ENCODE measurements at places on chromosomes 6 and 20.
A peak's percentile ranks its signal among the peaks of the same experiment; 100 is the strongest.

DNA sequence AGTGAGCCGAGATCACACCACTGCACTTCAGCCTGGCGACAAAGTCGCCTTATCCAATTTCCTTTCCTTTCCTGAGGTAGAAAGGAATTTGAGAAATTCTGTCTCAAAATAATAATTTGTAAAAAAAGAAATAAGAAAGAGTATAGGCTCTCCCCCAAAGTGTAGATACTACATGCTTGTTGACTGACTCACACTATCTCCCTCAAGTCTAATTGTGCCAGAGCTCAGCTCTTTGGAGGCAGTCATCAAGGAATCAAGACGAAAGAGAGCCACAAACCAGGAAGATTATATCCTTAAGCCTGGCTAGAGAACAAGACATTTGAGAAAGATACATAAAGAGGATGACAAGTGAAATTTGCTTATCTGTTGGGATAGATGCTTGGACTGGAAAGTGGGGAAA, 3.7 kb upstream of the FKBPL start:
- no peak for DNase-seq

DNA sequence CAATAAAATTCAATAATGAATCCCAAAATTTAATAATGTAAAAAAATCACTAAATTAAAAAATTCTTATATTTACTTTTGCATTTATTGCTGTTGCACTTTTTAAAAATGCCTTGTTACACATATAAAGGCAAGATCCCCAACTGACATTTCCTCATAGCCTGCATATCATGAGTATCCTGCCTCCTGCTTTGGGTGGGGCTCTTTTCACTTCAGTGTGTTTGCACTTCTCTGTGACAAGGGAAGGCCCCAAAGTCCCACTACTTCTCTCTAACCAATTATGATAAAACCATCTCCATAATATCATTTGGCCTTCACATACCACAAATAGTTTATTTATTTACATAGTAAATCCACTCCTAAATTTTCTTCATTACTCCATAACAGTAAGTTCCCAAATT, 446.1 kb upstream of the MARCKS start:
- DNase-seq: no peak

DNA sequence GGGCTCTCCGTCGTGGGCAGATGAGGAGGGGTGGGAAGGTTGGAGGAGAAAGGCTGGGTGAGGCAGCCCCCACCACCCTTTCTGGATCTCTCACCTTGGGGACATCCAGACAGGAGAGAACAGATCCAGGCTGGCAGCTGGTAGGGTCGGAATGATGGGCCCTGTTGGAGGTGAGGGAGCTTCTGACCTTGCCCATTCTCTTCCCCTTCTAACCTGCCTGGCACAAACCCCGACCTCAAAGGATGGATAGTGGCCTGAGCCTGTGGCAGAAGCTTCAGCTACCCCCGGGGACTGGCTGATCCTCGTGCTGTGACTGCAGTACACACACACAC, 6.0 kb upstream of the NPBWR2 start:
- DNase-seq: no peak

DNA sequence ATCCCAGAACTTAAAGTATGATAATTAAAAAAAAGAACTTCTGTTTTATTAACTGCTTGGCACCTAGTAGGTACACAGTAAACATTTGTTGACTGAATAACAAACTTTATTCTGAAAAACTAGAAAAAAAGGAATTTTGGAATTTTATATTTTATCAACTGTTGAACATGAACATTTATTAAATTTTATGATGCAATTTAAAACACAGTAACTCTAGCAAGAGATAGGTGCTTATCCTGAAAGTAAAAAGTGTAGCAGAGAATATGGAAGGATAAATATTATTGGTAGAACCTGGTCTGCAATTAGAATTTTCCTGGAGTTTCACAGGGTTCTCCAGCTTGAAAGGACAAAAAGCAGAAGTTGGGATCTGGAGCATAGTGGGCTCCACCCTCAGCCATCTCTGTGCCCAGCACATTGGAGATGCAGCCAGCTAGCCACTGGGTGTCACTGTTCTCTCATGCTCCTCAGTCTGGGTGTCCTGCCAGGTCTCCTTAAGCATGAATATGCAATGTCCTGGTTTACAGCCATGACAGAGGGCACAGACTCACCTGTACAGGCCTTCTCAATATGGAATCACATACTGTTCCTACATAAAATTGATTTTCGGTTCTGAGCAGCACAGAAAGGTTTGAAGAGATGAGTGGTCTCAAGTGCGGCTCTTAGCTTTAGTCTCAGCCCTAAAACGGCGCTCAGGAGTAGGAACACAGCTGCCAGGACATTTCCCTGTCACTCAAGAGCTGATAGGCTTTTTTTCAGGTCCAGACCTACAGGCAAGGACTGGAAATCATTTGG, 31.7 kb upstream of the IL20RA start:
- peak; percentile 56 for DNase-seq

DNA sequence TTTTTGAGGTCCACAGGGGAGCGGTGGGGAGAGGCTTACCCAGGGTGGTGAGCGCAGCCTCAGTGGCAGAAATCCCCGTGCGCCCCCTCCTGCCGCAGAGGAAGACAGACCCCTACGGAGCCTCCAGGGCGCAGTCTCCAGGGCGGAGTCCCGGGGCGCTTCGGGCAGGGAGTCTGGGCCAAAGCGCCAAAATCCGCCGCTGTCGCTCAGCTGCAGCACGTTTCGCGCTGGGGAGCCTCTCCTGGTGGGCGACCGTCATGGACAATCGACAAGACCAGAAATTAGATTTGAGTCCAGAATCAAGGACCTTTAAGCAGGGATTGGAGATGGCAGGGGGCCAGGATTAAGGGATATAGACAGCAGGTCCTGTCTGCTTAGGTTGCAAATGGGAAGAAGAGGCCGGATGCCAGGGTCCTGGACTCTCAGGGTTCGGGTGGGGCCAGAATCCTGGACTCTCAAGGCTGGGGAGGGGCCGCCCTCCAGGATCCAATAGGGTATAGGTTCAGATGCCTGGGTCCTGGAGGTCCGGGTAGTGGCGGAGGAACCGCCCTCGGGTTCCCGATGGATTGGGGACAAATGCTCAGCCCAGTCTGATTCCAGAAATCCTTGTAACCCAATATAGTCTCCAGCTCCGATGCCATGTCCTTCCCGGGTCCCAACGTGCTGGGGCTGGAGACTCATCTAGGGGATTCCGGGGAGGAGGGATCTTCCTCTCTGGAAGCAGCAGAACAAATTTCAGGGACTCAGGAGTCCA, 7.9 kb upstream of the HLA-E start:
- DNase-seq: no peak

- DNase-seq: no peak
Observed at GRCh38 chr20:48326868-48327267, 500.9 kb downstream of the PREX1 start.

DNA sequence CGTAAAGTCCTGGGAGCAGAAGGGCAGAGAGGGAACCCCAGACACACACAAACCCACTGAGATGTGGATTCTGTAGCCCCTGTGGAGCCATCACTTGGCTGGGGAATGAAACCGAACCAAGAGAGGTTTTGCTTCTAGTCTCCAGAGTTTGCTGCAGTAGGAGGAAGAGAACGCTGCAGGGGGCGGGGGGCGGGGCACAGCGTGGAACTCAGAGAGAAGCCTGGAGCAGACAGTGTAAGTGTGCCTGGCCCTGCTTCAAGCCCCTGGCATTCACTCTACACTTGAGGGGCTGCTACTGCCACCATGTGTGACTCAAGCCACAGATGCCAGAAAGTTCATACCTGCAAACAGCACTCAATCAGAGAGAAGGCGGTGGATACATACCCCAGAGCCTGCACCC, 18.9 kb downstream of the GABRR1 start:
- DNase-seq: no peak

DNA sequence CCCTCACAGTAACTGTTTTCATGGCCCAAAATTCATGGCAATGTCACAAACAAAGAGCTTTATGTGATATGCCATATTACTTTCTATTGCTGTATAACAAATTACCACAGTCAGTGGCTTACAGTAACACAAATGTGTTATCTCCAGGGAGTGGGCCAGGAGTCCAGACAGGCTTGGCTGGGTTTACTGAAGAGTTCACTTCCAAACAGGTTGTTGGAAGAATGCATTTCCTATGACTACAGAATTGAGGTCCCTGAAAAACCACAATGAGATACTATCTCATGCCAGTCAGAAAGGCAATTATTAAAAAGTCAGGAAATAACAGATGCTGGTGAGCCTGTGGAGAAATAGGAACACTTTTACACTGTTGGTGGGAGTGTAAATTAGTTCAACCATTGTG, 431.9 kb downstream of the PKHD1 start:
- DNase-seq: no peak

GRCh38 chr6:97151601-97152000, 131.4 kb downstream of the MMS22L start:
- DNase-seq: no peak

DNA sequence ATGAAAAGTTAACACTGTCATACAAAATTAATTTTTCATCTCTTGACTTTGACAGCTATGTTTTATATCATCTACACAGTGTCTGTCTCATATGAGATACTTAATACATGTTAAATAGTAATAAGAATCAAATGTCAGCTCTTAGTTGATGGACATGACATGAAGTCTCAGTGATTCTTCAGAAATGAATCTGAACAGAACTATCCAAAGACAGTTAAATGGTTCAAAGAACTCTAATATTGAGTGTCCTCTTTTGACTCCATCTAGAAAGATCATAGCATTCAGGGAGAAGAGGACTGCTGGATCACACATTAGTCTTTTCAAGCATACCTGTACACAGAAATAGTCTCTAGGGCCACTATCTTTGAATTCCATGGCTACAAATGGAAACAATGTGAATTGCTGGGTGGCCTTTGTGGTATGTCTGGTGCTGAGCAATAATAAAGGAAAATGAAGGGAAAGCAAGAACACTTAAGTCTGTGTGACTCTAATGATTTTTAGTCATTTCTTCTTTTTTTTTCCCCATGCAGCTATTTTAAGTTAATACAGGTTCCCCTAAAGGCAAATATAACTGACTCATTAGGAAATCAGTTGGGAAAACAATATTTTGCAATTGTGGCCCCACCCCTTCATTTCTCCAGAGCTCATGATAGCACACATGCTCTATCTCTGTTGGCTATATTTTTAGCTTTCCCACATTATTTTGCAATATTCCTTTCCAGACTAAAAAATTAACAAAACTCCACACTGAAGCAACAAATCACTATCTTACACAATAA, 367.5 kb downstream of the GRIK2 start:
- no peak for DNase-seq

- no peak for DNase-seq
Observed at GRCh38 chr6:11264100-11264499, 31.6 kb upstream of the NEDD9 start.

DNA sequence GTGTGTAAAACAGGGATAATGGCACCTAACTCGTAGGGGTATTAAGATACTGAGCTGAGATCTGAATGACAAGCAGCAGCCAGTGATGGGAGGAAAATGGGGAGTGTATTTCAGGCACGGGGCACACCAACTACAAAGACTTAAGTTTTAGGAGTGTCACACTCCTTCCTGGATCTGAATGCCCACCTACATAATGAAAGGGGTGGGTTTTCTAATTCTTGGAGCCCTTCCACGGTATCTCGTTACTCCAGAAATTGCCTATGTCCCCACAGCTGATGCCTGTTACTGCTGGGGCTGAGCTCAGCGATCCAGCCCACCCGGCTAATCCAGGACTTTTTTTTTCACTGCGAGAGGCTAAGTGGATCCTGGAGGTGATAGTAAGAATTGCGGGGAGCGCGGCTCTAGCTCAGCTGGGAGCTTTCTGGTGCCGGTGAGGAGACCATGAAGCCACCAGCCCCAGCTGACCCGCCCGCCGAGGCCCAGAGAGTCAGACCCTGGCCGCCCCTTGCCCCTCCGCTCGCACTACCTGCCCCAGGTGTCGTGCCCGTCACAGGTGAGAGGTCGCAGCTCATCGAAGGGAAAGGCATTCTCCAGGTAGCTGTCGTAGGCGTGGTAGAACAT, 727 bp downstream of the EDEM2 start:
- no peak for DNase-seq

GRCh38 chr6:47634210-47635047, 64.0 kb upstream of the ADGRF4 start:
- DNase-seq: no peak

- no peak for DNase-seq
Observed at GRCh38 chr20:50569864-50570836, 60.0 kb downstream of the PTPN1 start.

DNA sequence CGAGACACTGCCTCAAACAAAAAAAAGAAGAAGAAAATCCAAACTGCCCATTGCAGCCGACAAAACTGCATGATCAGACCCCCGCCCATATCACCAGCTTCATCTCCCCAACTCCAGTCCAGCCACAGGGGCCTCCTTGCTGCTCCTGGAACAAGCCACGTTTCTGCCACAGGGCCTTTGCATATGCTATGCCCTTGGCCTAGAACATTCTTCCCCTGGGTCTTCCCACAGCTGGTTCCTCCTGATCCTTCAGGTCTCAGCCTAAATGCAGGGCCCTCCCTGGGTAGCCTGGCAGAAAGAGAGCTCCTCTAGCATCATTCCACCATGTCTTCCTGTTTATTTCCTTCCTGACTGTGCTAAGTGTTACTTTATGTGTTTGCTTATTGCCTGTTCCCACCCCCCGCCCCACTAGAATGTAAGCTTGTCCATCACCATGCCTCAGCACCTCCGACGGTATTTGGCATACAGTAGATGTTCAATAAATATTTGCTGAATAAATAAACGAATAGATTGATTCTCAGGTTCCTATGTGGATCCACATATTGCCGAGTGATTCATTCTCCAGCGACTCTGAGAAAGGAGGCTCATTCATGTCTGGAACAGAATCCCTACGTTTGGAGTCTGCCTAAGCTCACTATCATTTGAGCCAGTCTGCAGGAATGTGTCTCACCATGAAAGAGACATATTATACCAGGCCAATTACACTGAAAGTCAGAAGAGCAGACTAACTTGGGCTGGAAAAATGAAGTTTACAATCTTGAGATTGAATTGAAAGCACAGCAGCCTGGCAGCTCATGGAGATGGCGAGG, 56.1 kb downstream of the NFATC2 start:
- DNase-seq: no peak

DNA sequence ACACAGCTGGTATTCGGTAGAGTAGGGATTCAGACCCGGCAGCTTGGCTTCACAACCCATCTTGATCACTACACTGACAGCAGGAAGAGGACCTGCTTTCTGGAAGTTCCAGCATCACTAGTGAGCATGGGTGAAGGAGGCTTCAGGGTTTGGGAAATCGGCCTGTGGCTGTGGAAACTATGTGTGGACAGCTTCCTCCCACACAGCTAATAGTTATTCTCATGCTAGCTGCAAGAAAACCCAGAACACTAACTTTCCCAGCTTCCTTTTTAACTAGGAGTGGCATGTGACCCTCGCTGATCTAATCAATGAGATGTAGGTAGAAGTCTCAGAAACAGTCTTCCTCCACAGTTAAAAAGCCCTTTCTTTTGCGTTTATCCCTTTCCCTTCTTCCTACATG, 36.3 kb upstream of the SIRPA start:
- no peak for DNase-seq

GRCh38 chr20:58161192-58161591, 67.3 kb downstream of the ANKRD60 start:
- DNase-seq: no peak

GRCh38 chr6:10837009-10837621, 1.2 kb downstream of the MAK start:
- DNase-seq: peak; percentile 48

Data from head of caudate nucleus (tissue), 42 donors.